Natural killer cell (primary cell): ENCODE measurements at places on chromosomes 1 and 21. TPM values are rescaled to one million over a fixed set of nuclear protein-coding genes. Genes with fewer than 3 reads are reported as not detected.

The KRTAP19-6 gene
- total RNA-seq: not detected

The ANGPTL3 gene
- not detected for total RNA-seq

The KCNJ15 gene
- 1.9 TPM for total RNA-seq

GRCh38 chr1:226461087-226461486 is 53.2 kb upstream of the PARP1 start:
- DNase-seq: no peak
- peaks cover 9% of the 10 kb centered on the region for H3K4me1 ChIP-seq
- no peak overlapping the region for H3K4me3 ChIP-seq

- DNase-seq: no peak
- H3K4me1 ChIP-seq: peaks cover 3% of the 10 kb centered on the region
- H3K4me3 ChIP-seq: no peak overlapping the region
These were observed 56.9 kb downstream of the FHAD1 start for GRCh38 chr1:15303935-15304334.

- no peaks in the 10 kb centered on the region for H3K27me3 ChIP-seq
- no peak overlapping the region for H3K4me3 ChIP-seq
- H3K27ac ChIP-seq: no peak overlapping the region
- peaks cover 19% of the 10 kb centered on the region for H3K4me1 ChIP-seq
- DNase-seq: no peak
These were observed 2.0 kb upstream of the RCC2 start for GRCh38 chr1:17441265-17441992.

DNA sequence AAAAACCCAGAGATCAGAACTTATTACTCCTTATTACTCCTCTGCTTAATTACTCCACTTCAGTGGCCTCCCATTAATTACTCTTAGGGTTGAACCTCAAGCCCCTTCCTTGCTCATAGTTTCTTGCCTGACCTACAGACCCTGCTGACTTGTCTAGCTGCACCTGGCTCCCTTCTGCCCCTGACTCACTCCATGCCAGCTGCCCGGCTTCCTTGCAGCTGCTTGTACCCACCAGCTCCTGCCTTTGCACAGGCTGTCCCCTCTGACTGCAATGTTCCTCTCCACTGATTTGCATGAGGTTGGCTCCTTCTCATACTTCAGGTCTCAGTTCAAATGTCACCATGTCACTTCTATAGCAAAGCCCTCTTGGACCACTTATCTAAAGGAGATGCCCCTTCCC is 1.9 kb upstream of the PTPRU start:
- H3K27ac ChIP-seq: no peak overlapping the region
- H3K27me3 ChIP-seq: peaks cover 31% of the 10 kb centered on the region
- H3K4me3 ChIP-seq: no peak overlapping the region
- H3K36me3 ChIP-seq: no peaks in the 10 kb centered on the region

The GJA4 gene
- total RNA-seq: not detected

DNA sequence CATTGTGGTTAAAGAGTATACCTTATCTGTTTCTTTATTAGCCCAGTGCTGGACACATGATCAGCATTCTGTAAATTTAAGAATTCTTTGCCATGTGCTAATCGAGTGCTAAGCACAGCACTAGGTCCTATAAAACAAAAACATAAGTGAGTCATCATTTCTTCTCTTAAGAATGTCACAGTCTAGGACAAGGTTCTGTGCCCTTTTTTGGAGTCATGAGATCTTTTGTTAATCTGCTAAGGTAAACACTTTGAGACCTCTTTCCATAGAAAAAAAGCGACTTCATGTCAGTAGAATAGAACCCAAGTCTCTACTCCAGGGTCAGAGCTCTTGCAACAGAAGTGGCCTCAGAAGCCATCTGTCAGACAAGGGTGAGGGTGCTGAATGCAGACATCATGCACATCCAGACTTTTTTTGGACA is 70.0 kb upstream of the NFIA start:
- no peaks in the 10 kb centered on the region for H3K36me3 ChIP-seq
- H3K27me3 ChIP-seq: no peaks in the 10 kb centered on the region
- no peak overlapping the region for H3K4me3 ChIP-seq
- no peak for DNase-seq

GRCh38 chr1:153525088-153525728 is 10.6 kb downstream of the S100A6 start:
- H3K4me3 ChIP-seq: no peak overlapping the region
- no peak for DNase-seq
- H3K4me1 ChIP-seq: no peaks in the 10 kb centered on the region
- no peaks in the 10 kb centered on the region for H3K27me3 ChIP-seq
- H3K36me3 ChIP-seq: no peaks in the 10 kb centered on the region

DNA sequence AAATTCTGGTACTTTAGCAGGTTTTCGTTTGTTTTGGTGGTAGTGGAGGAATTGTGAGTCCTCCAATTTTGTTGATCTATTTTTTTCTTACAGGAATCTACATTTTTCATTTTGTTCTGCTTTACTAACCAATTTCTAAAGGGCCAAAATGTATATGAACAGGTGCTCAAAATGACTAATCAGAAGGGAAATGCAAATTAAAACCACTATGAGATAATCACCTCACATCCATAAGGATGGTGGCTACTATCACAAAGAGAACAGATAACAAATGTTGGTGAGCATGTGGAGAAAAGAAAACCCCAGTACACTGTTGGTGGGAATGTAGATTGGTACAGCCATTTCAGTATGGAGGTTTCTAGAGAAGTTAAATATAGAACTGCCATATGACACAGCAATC is 134.2 kb downstream of the LMO4 start:
- H3K27ac ChIP-seq: no peak overlapping the region
- no peaks in the 10 kb centered on the region for H3K36me3 ChIP-seq
- DNase-seq: no peak
- H3K27me3 ChIP-seq: no peaks in the 10 kb centered on the region

GRCh38 chr1:52857443-52857842 is 14.9 kb downstream of the ZYG11A start:
- H3K27me3 ChIP-seq: no peaks in the 10 kb centered on the region
- no peak for DNase-seq
- H3K27ac ChIP-seq: no peak overlapping the region
- no peak overlapping the region for H3K4me3 ChIP-seq
- H3K36me3 ChIP-seq: no peaks in the 10 kb centered on the region

The NPR1 gene
- not detected for total RNA-seq

The CEPT1 gene
- 49.5 TPM for total RNA-seq
